HT1080 (cell line): ENCODE measurements at places on chromosomes 4 and X. TPM values are rescaled to one million over a fixed set of nuclear protein-coding genes. Genes with fewer than 3 reads are reported as not detected.

DNA sequence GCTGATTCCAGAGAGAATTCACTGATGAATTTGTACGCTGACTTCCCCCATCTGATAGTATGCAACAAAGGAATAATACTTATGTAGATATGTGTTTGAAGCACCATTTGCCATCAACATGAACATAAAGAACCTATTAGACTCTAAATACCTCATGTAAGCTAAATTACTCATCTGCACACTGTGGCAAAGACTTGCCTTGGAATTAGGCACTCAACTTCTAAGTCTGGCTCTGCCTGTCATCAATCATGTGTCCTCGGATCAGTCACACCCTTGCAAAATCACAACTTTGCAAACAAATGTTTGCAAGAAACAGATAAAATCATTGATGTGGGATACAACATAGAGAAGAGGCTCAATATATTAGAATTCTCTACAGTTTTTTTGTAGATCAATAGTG lies 169.9 kb upstream of the LDB2 start:
- no peak for DNase-seq

DNA sequence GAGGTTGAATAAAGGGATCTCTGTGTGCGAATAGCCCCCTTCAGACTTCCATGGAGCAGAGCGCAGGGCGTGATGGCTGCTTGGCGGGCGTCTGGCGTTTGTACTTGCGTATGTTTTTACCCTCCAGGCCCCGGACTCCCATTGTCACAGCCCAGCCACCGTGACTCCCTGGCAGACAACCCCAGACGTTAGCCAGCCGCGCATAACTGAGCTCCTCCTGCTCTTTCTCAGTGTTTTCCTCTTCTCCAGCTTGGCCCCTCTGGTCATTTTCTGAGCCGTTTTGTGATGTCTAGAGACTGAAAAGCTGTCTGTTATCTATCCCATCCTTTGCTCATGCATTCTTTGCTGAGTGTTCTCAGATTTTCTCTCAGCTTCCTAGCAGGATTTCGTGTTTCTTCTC lies 54.3 kb downstream of the IGFBP7 start:
- DNase-seq, result no peak

- no peak for DNase-seq
These were observed 101.8 kb downstream of the PJA1 start for GRCh38 chrX:69063486-69063885.

Gene LANCL3
- 1.8 and 1.9 TPM in 2 replicates for total RNA-seq

DNA sequence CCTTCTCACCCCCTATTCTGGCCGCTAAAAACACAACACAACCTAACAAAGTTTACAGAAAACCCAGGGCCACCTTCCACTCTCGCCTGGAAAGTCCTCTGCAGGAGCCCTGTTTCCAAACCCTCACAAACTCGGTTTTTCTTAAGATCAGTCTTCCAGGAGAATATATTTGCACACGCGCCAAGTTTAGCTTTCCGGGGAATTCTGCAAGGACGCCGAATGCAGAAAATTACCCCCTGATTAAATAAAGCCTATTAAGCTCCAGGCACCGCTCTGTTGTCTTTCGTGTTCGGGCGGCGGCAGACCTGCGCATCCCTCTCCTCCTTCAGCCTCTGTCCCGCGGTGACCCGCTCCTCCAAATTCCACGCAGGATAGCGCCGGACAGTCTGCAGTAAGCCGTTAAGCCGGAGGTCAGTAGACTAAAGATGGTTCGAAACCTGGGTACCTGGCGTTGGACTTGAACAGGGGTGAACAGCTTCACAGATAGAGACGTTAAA lies 5.0 kb downstream of the MSX1 start:
- DNase-seq, result no peak

DNA sequence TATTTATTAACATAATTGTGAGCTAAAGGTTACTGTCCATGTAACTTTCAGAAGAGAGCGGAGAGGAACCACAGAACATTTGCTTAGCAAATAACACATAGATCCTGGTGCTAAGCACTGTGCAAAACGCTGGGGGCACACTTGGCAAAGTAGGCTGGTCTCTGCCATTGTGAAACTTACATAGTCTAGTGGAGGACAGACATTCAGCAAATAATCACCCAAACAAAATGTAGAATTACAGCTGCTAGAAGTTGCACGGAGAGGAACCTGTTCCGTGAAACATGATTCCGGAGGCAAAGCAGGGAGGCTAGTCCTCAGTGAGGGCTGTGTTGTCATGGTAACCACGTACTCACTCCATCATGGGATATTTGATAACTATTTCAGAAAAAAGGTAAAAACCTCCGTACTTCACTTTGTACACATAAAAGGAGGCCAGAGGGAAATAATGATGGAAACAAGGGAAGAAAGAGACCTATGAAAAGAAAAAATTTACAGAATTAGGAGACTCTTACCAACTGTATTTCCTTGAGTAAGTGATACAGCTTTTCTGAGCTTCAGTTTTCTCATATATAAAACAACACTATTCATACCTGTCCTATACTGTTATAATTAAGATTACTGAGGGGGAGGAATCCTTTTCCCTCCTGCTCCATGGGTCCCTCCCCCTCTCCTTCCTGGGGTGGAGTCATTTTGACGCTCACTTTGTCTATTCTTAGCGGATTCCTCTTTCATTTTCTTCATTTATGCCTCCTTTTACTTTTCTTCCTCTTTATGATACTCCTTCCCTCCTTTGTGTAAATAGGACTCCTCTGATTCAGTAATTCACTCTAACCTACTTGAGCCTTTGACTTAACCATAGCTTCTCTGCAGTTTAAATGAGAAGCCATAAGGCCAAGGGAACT lies 825 bp upstream of the RASGEF1B start:
- no peak for DNase-seq

- no peak for DNase-seq
These were observed 5.8 kb downstream of the CPE start for GRCh38 chr4:165384598-165384997.

DNA sequence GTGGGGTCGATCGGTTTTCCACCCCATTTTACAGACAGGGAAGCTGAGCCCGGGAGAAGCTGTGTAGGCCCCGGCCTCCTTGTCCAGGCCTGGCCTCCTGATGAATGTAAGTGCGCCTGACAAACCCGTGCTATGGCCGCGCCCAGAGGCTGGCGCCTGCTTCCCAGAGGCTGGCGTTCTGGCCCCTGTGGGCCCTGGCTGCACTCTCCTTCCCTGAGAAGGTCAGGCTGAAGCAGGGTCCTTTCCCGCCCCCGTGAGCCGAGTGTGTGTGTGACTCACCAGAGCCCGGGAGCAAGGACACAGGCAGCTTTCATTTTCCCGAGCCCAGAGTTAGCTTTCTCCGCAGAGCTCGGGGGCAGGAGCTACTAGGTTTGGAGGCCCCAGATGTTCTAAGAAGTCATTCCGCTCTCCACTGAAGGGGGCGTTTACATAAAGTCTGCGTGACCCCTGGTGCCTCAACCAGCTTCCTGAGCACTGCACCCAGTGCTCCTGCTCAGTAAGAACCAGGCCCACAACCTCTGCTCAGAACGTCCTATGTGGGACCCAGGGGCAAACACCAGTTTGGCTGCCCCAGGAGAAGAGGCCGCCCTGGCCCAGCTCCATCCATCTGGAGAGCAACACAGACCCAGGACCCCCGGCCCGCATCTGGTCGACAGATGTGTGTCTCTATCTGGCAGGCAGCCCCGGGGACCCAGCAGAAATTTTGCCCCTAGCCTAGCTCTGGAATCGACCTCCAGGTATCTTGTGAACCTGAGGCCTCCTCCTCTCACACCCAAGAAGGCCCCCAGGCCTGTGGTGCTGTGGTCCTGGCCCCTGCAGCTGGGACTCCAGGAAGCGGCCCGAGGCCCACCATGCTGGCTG lies 13.6 kb downstream of the UVSSA start:
- peak; percentile 43 for DNase-seq

Gene SLC49A3
- 0.07 TPM in 1 of 2 replicates, not detected in the other for total RNA-seq

GRCh38 chr4:1192091-1192492 lies 19.7 kb upstream of the SPON2 start:
- peak; percentile 89 for DNase-seq

GRCh38 chrX:132877954-132878536 lies 80.4 kb downstream of the HS6ST2 start:
- DNase-seq, result no peak

DNA sequence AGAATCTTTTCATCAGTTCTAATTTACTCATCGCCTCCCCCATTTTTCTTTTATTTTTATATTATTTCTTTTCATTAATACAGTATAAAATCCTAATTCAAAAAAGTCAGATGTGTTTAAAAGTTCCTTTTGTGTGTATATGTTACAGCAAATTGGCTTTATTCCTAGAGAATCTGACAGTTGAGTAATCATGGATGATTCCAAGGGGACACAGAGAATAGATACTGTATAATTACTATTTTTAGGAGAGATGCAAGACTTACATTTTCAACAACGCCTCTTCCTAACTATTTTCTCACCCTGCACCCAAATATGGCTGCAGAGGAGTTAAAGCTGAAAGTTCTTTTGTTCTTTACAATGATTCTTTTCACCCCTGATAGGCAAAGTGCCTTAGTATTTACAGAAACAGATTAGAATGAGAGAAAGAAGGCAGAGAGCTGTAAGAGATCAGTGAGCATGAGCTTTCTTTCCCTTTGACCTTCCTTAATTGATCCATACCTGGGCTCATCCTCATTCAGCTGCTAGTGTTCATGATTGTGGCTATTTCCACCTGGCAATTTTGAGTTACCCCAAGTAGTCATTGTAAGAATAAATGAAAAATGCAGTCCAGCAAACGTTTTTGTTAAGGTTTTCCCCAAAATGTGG lies 210.8 kb downstream of the SLC4A4 start:
- DNase-seq, result no peak
